Mesendoderm (in vitro differentiated cells): ENCODE measurements at places on chromosomes 12 and 14.

DNA sequence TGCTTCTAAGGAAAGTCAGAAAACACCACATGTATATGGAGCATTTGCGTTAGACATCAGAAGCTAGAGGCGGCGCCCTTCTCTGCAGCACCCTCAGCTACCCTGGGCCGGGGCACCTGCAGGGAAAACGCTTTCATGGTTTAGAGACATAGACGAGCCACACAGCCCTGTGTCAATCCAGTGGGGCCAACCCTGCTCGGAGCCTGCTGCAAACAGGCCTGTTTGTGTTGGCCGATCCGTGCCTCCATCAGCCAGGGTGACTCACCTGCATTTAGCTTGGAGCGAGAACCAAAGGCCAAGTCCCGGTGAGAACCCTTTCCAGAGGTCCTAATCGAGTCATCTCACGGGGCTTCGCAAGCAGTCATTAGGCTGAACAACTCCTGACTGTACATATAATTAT lies 19.5 kb upstream of the FZD10 start:
- DNase-seq, result no peak

- no peak for DNase-seq
Measured at GRCh38 chr12:104591257-104591885, 134.6 kb downstream of the CHST11 start.

- peak; percentile 50 for DNase-seq
Measured at GRCh38 chr12:52230364-52231281, 2.4 kb upstream of the KRT7 start.

DNA sequence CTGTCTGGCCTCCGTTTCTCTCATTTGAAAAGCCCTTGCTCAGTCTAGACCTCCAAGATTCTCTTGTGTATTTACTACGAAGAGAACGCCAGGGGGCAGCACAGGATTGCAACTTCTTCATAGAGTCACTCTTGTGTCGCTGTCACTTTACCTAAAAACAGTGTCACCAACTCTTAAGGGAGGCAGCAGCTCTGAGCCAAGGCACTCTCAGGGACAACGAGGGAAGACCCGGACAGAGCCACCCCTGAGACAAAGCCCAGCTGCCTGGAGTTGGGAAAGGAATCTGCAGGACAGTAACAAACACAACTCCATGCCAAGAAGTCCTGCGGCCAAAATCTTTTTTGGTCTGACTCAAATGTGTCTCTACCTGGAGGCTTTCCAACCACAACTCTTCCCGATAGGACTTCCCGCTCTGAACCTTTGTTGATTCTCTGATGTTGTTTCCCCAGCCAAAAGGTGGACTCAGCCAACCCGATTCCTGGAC lies 9.6 kb upstream of the RPAP3 start:
- DNase-seq, result peak; percentile 89

DNA sequence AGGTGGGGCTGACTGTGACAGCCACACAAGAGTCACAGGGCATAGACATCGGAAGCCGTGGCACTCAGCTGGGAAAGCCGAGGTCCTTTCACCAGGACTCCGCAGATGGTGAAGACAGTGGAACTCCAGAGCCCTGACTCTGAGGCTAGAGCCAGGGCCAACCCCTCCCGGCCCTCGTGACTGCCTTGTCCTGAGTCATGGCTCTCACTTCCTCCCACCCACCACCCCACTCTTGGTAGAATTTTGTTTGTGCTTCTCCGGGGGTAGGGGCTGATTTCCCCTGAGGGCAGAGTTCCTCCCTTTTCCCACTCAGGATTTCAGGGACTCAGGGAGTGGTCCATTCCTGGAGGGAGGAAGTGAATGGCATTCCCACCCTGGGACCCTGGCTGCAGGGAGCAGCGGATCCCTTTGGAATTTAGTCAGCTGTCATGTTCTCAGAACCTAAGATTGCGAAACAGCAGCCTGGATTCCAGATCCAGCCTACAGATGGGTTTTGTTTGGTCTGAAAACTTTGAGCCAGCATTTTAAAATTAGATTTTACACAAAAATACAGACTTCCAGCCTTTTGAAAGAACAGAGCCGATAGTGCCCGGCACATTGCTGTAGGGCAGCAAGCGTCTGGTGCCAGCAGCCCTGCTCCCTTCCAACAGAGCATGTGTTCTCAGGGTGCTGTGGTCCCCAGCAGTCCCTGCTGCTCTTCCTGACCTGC lies 50.7 kb downstream of the TPCN1 start:
- peak; percentile 51 for DNase-seq

- DNase-seq, result no peak
Measured at GRCh38 chr14:29536886-29537511, 390.6 kb downstream of the PRKD1 start.

GRCh38 chr12:65266408-65266807 lies 12.1 kb upstream of the MSRB3 start:
- no peak for DNase-seq

GRCh38 chr14:72404106-72404774 lies 472.0 kb downstream of the RGS6 start:
- DNase-seq, result no peak

DNA sequence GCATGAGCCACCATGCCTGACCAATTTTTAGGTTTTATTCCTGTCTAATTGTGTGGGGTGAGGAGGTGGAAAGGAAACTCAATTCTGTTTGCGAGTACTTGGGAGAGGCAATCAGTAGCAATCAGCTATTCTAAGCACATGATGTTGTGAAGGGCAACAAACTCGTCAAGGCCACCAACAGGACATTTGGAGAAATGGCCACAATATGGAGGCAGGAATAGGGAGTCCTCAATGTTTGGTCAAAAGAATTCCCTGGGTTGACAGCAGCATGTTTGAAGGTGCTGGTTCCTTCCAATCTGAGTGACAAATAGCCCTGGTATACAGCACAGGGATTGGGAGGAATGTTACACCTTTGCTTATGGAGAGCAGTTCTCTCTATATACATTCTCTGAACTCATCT lies 32.7 kb upstream of the USP44 start:
- peak; percentile 62 for DNase-seq

GRCh38 chr12:57744194-57744776 lies 554 bp upstream of the TSPAN31 start:
- no peak for DNase-seq

- DNase-seq, result no peak
Measured at GRCh38 chr12:26948309-26948708, 10.0 kb downstream of the FGFR1OP2 start.

GRCh38 chr14:59997966-59998365 lies 78.0 kb downstream of the LRRC9 start:
- DNase-seq, result no peak

- no peak for DNase-seq
Measured at GRCh38 chr12:212715-213526, 1.0 kb downstream of the SLC6A12 start.

GRCh38 chr12:54258201-54258681 lies 21.7 kb downstream of the CBX5 start:
- peak; percentile 77 for DNase-seq

DNA sequence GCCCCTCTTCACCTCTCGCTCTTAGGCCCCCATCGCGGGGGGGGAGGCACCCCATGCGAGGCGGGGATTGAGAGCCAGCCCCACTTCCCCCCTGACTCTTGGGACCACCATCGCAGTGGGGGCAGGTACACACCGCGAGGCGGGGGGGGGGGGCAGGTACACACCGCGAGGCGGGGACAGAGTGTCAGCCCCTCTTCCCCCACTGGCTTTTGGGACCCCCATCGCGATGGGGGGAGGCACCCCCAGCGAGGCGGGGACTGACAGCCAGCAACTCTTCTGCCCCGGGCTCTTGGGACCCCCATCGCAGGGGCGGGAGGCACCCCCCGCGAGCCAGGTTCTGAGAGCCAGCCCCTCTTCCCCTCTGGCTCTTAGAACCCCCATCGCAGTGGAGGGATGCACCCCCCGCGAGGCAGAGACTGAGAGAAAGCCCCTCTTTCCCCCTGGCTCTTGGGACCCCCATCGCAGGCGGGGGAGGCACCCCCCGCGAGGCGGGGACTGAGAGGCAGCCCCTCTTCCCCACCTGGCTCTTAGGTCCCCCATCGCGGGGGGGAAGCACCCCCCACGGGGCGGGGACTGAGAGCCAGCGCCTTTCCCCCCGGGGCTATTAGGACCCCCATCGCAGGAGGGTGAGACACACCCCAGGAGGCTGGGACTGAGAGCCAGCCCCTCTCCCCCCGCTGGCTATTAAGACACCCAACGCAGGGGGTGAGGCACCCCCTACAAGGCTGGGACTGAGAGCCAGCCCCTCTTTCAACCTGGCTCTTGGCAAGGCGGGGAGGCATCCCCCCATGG lies 196.5 kb upstream of the PZP start:
- DNase-seq, result no peak

DNA sequence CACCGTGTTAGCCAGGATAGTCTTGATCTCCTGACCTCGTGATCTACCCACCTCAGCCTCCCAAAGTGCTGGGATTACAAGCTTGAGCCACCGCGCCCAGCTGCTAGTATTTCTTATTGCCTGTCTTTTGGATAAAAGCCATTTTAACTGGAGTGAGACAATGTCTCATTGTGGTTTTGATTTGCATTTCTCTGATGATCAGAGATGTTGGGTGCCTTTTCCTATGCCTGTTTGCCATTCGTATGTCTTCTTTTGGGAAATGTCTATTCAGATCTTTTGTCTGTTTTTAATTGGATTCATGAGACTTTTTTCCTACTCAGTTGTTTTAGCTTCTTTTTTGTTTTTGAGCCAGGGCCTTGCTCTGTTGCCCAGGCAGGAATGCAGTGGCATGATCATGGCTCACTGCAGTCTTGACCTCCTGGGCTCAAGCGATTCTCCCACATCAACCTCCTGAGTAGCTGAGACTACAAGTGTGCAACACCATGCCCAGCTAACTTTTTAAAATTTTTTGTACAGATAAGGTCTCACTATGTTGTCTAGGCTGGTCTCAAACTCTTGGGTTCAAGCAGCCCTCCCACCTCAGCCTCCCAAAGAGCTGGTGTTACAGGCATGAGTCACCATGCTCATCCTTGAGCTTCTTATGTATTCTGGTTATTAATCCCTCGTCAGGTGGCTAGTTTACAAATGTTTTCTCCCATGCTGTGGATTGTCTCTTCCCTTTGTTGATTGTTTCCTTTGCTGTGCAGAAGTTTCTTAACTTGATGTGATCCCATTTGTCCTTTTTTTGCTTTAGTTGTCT lies 65.9 kb downstream of the ACACB start:
- DNase-seq, result no peak

- no peak for DNase-seq
Measured at GRCh38 chr12:69056743-69057515, 124.0 kb upstream of the CPM start.

GRCh38 chr12:22529281-22530060 lies 14.9 kb downstream of the C2CD5 start:
- DNase-seq, result peak; percentile 44

DNA sequence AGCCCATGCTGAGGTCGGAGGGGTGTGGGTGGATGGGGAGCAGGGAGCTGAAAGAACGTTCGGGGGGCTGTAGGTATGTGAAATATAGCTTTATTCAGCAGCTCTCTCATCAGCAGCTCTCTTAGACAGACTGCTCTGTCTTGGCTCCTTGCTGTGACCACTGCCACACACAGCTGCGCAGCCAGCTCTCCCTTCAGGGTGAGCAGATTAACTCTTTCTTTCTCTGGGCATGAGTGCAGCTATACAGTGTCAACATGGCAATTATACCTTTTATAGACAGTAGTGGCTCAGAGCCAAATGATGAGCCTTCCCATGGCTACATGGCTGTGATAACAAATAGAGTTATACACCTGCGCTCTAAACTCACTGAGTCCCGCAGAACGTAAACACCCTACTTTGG lies 137.7 kb upstream of the NEDD1 start:
- no peak for DNase-seq

- DNase-seq, result peak; percentile 81
Measured at GRCh38 chr14:22593189-22593588, 4.2 kb upstream of the DAD1 start.

DNA sequence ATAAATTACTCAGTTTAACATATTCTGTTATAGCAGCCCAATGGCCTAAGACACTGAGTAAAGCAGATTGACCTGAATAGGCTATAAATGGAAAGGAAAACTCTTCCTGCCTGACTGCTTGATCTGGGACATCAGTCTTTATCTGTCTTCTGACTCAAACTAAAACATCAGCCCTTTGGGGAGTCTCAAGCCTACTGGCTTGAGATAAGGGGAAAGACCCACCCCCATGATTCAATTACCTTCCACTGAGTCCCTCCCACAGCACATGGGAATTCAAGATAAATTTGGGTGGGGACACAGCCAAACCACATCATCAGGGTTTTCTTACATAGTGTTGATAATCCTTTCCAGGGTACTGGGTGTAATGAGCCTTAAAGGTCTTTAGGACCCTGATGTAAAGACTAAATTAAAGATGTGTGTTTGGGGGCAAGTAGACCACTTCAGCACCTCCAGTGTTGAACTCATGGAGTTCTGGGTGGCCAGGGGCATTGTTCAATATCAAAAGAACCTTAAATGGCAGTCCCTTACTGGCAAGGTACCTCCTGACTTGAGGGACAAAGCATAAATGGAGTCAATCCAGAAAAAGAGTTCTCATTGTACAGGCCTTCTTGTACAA lies 67.8 kb downstream of the TSHR start:
- no peak for DNase-seq

DNA sequence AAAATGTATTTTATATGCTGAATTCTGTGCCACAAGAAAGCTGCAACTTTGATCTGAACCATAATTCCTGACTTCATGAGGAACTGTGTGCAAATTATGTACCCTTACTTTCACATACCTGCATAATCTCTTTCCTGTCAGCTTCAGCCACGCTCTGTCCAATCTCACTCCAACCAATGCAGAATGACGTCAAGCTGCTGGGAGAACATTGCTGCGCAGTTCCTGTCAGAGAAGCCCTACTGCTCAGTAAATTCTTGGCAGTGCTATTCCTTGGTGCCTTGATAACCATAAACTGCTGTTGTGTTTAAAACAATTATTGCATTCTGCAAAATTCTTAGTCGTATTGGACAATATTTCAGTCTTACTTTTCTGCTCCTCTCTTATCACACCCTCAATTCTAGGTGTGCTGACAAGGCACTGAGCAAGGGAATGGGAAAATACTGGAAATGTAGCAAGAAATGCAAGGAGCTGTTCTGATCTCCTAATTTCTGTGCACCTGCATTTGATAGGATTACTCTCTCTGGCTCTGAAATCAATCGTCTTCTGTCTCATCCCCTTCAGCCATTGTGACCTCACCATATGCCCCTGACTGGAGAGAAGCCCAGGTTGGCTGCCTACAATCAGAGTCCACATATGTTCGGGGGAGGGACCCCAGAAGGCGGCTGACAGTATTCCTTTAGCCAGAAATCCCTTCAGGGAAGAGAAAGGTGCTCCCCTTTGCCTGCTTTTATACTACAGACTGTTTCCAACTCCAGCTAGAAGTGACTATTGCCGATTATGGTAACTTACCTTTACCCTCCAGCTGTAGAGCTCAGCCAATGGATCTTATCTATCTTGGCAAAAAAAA lies 274.9 kb upstream of the NOVA1 start:
- peak; percentile 3 for DNase-seq

GRCh38 chr12:59708064-59708463 lies 112.2 kb downstream of the SLC16A7 start:
- peak; percentile 52 for DNase-seq

DNA sequence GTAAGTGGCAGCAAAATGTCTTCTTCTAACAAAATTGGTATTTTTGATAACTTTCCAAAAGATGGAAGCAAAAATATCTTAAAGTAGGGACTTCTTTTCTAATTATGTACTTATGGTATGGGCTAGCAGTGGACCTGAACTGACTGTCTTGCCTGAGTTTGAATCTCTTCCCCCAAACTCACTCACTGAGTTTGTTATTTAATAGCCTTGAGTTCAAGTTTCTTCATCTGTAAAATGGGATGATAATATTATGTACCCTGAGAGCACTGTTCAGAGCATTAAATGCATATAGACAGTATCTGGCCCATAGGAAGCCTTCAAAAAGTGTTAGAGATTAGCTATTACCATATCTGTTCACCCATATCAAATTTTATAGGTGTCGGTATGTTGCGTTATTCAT lies 210.4 kb upstream of the NUDT4 start:
- no peak for DNase-seq
